Cardiac fibroblast (primary cell): ENCODE measurements at places on chromosomes 2 and 18.

DNA sequence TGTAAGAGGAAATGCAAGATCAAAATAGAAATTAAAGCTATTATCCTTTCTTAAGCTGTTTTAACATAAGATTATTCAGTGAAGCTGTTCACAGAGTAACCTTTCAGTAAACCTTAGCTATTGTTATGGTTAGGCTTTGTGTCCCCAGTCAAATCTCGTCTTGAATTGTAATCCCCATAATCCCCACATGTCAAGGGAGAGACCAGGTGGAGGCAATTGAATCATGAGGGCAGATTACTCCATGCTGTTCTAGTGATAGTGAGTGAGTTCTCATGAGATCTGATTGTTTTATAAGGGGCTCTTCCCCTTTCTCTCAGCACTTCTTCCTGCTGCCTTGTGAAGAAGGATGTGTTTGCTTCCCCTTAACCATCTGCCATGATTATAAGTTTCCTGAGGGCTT is 424.4 kb downstream of the DSEL start:
- no peak for DNase-seq

DNA sequence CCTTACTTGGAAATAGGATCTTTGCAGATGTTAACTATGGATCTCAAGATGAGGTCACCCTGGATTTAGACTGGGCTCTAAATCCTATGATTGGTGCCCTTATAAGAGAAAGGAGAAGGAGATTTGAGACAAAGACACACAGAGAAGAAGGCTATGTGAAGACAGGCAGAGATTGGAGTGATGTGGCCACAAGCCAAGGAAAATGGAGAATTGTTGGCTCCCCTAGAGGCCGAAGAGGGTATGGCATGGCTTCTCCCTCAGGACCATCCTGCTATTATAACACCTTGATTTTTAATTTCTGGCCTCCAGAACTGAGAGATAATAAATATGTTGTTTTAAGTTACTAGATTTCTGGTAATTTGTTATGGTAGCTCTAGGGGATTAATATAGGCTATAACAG is 7.6 kb downstream of the CYBRD1 start:
- DNase-seq: peak; percentile 35

DNA sequence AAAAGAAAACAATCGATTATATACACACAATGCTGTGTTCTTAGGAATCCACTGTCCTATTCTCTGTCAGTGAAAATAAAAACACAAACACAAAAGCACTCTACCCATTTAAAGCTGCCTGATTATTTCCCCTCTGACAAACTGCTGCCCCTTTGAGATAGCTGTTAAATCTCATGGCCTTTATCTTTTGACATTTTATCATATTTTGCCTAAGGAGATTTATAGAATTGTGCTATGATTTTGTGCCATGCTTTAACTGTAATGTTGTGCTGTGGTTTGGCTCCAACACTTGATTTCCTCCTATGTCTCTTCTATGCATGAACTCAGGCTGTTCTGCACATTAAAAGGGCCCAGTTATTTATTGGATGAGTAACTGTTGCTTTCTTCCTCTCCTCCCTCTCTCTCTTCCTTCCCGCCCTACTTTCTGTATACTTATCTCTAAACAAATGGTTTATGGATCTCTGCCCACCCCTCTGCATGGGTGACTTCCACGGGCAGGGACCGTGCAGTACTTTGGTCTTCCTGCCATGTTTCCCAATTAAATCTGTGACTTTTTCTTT is 1096.6 kb downstream of the TSN start:
- no peak for DNase-seq

DNA sequence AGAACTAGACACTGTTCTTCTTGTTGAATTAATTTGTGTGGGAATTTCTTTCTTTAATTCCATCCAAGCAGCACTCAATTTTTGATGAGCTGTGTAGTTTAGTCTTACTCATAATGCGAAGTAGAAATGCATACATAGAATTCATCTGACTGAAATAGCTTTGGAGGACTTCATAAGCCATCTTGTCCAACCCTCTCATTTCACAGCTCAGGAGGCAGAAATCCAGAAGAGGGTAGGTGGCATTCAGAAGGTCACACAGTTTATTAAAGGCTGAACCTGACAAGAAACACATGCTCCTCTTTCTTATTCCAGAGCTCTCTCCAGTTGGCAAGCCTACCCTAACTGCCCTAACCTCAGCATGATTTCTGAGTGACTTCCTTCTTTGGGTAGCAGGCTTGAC is 169.2 kb upstream of the NOSTRIN start:
- DNase-seq: peak; percentile 57

DNA sequence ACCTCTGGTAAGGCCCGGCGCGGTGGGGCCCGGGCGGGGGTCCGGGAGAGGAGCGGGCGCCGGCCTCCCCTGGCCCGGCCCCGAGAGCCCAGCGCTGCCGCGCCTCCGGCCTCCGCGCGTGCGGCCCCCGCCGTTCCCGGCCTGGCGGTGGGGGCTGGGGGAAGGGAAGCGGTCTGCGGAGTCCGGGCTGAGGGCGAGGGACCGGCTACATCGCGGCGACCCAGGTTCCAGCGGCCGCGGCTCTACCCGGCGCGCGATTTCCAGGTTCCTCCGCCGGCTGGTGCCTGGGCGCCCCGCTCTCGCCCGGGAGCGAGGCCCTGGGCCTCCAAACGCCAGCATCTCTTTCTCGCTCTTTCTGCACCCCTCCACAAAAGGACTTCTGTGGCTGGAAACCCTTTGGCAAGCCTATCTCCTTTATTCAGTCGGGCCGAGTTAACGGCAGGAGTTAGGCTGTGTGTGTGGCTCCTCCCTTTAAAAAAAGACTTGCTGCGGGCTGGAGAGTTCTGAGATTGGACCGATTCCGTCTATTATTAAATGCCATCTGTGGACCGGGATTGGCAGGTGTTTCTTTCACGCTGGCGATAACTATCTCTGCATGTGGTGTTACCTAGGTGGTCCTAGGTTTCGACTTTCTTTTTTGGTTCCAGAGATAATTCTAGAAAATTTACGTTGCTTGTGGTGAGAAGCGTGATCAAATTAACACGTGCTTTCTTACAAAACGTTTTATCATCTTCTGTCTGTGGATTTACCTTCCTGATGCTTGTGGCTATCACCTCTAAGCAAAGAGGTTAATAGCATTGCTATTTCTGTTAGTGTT is 592 bp downstream of the ME2 start:
- DNase-seq: peak; percentile 55

DNA sequence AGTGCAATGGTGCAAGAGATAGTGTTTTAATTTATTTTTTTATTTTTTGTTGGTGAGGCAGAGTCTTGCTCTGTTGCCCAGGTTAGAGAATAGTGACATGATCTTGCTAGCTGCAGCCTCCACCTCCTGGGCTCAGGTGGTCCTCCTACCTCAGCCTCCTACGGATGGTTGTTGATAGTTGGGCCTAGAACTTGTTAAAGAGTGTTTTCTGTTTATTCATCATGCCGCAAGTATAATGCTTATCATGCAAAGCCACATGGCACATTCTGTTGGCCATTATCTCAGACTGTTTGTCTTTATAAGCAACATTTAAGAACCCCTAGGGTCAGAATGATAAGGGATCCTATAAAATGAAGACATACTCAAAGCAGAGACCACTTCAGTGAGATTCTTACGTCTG is 1.7 kb downstream of the UGGT1 start:
- no peak for DNase-seq

DNA sequence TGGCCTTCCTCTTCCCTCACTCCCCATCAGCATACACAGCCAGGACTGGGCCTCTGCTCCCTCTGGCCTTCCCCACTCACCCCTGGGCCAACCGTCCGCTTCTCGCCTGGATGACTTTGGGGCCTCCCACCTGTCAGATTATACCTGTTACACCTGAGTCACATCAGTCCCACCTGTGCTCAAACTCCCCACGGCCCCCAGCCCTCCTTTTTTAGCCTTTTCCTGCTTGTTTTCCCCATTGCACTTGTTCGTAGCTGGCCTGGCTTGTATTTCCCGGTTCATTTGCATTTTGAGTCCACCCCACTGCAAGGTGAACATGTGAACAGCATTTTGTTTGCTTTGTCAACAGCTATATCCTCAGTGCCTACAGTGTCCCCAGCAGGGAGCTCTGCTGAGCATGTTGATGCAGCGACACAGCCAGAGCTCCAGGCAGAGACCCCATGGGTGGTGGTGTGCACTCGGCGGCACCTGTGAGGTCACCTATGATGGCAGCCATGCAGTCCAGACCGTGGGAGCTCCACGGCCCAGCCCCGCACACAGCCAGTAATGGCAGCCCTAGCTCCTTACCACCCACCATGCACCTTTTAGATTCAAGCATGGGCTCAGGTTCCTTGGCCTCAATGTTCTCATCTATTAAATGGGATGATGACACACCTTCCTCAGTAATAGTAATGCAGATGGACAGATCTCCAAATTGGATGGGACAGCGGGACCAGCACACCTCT is 276.4 kb upstream of the HS6ST1 start:
- DNase-seq: no peak

- DNase-seq: peak; percentile 54
Observed at GRCh38 chr2:183093857-183094657, 15.5 kb downstream of the DUSP19 start.

GRCh38 chr18:59718108-59718463 is 20.9 kb upstream of the CCBE1 start:
- peak; percentile 97 for DNase-seq

GRCh38 chr18:31199190-31199769 is 36.6 kb upstream of the DSC1 start:
- no peak for DNase-seq

DNA sequence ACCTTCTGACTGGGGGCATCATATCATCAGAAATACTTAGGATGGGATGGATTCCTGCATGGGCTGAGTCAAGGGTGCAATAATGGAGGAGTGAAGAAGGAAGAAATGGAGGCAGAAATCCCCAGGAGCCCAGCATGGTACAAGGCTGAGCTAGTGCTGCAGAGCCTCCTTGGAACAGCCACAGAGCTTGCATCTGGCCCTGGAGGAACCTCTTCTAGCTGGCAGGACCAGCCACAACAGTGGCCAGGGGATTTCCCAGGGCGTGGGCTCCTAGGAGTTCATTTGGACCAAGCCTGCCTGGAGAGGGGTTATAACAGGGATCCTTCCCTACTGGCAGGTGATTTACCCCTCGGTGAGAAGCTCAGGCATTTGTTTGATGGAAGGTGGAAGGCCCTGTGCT is 4.7 kb upstream of the IL37 start:
- DNase-seq: no peak

- no peak for DNase-seq
Observed at GRCh38 chr2:69804416-69804815, 25.0 kb upstream of the GMCL1 start.

GRCh38 chr2:45458909-45459563 is 152.0 kb downstream of the SRBD1 start:
- peak; percentile 81 for DNase-seq

GRCh38 chr2:129237966-129238725 is 741.3 kb upstream of the RAB6C start:
- peak; percentile 8 for DNase-seq

GRCh38 chr2:168934826-168935225 is 33.7 kb downstream of the G6PC2 start:
- DNase-seq: no peak

- DNase-seq: peak; percentile 96
Observed at GRCh38 chr2:173184031-173185004, 108.7 kb downstream of the MAP3K20 start.

DNA sequence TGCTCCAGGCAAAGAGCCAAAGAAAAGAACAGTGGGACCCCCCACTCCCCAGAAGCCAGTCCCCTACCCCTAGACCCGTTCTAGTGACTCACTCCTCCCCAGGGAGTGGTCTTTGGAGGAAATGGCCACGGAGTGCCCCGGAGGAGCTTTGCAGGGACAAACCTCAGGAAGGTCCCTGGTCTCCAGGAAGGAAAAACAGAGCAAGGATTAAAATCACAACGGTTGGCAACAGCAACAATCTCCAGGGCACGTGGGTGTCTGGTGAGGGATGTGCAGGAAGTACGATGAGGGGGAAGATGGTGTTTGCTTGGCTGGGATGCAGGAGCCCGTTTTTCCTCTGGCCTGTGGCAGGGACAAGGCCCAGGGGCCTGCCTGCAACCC is 135.0 kb downstream of the SMAD2 start:
- peak; percentile 18 for DNase-seq

GRCh38 chr18:36594621-36595020 is 234.2 kb downstream of the TPGS2 start:
- DNase-seq: no peak

DNA sequence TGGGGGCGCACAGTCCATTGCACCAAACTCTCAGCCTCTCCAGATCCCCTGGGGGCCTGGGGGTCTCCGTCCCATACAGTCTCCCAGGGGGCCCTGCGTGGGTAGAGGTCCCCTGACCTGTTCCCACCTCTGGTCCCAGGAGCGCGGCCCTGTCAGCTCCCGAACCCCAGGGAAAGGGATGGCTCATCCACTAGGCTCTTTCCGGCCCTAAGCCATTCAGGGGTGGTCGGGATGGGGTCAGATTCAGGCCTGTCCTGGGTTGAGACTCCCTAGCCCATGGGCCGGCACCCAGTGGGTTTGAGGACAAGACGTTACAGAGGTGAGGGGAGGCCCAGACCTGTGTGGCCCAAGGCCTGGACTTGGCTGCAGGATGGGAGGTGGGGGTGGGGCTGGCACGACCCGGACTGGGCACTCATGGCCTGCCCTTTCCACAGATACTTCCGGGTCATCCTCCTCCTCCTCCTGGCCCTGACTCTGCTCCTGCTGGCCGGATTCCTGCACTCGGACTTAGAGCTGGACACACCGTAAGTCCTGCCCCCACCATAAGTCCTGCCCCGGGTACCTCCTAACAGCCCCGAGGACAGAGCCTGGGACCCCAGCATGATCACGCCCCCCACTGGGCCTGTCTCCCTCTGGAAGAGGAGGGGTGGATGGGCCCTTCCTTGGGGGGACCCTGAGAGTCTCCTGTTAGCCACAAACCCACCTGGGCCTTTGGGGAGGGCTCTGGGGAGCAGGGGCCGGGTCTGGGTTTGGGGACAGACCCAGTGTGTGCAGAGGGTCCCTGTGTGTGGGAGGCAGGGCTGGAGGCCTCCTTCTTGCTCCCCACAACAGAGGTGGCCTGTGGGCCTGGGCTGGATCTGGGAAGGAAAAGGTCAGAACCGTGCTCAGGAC is 10.1 kb upstream of the NEU4 start:
- DNase-seq: no peak

GRCh38 chr2:216463148-216463547 is 35.5 kb upstream of the RPL37A start:
- DNase-seq: no peak

- no peak for DNase-seq
Observed at GRCh38 chr2:186189816-186190215, 296.2 kb upstream of the ZC3H15 start.

DNA sequence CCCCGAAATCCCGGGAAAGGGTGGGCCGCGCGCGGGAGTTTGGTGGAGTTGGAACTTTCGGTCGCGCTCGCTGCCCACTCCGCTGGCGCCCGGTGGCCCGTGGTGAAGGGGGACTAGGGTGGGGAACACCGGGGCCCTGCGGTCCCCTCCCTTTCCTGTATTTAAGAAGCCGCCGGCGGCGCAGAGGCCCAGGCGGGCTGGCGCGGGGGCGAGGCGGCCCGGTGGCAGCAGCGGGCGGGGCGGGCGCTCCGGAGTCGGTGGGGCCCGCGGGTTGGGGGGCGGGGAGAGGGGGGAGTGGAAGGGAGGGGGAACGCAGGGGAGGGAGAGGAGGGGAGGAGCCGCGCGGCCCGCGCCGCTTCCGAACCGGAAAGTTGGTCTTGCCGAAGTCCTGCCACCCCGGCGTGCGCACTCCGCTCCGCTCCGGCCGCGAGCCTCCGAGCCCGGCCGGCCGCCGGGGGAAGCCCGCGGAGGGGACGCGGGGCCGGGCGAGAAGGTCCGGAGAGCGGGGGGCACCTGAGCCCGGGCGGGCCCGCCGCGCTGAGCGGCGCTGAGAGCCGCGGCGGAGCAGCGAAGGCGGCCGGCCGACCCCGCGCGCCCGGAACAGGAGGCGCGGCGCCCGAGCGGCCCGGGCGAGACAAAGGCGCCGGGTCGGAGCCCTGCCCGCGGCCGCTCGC is 425 bp upstream of the SALL3 start:
- no peak for DNase-seq

GRCh38 chr2:101608408-101609310 is 88.8 kb upstream of the MAP4K4 start:
- DNase-seq: peak; percentile 16
